ENCODE measurements at places on chromosomes 11 and 22.

GRCh38 chr11:75594211-75594610, 32.2 kb downstream of the SERPINH1 start:
- DNase-seq: no peak

DNA sequence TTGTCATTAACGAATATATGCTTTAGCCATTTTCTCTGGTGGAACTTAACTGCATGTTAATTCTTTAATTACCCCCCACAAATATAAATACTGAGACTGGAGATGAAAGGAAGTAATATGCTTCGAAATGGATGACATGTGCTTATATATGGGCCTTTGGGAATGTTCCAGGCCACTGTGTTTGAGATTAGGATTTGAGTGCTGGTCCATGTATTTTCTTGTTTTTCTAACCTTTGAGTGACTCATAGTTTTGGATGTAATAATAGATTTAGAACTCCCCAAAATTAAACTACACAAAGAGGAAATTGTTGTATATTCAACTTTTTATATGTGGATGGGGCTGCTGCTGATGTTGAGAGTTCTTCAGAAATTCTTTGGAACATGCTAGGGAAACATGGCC, 54.2 kb downstream of the EXT2 start:
- no peak for DNase-seq

GRCh38 chr11:3177931-3178330, 12.8 kb upstream of the OSBPL5 start:
- no peak for DNase-seq

GRCh38 chr22:27876684-27877083, 42.4 kb downstream of the PITPNB start:
- DNase-seq: no peak

DNA sequence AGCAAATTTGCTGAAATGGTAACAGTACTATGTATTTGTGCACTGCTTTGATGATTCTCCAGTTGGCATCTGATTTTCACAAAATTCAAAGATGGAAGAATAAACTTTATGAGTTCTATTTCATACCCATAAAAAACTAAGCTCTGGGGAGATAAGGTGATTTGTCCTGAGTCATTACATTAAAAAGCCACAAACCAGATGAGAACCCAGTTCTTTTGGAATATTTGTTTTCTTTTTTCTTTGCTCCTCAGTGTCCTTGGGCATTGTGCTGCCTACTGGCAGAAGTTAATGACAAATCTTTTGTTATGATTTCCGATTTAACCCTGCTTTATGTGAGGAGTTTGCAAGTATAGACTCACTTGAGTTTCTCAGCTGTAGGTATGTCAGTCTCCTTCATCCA, 45.4 kb upstream of the AMOTL1 start:
- DNase-seq: no peak

GRCh38 chr11:26096451-26096850, 235.5 kb upstream of the ANO3 start:
- no peak for DNase-seq

GRCh38 chr11:121420398-121420797, 31.7 kb upstream of the SORL1 start:
- no peak for DNase-seq

DNA sequence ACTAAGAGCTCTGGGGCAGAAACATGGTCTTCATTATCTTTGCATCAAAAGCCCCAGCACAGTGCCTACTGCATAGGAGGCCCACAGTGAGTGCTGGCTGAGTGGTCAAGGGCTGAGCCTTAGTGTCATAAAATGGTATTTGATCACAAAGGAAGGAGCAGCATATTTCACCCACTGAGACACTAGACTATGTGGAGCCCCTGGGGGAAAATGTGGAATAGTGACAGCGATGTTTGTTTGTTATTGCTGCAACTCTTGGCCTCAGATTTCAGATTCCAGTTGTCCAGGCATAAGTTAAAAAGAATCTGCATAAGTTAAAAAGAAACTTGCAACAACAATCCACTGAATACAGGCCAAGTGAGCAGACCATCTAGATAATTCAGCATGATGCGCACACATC, 7.0 kb downstream of the KIRREL3 start:
- no peak for DNase-seq

DNA sequence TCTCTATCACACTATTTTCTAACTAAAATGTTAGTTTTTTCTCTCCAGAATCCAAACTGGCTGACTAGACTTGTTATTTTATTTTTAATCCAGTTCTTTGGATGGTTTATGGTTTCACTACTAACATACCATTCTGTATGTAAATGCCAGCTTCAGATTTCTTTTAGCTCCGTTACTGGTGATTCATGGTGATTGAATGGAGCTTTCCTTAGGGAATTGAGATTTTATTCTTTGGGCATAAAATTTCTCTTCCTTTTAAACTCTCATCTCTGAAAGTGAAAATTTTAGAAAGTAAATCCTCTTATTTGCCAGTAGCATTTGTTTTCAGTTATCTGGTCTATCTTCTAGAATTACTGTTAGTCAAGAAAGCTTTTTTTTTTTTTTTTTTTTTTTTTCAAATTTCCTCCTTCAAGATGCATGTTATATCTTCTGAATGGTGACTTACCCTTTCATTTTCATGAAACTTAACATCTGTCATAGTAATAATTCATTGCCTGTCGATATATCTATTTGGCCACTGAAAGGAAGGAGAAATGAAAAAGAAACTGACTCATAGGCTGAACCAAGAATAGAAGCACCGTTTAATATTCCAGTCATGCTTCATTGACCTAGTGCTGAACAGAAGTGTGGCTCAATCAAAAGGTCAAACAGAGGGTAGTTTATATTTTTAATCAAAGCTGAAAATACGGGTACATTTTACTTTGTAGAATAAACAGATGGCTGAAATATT, 6.4 kb downstream of the ENDOD1 start:
- no peak for DNase-seq

- no peak for DNase-seq
Observed at GRCh38 chr11:116773203-116774097, 663 bp upstream of the BUD13 start.

DNA sequence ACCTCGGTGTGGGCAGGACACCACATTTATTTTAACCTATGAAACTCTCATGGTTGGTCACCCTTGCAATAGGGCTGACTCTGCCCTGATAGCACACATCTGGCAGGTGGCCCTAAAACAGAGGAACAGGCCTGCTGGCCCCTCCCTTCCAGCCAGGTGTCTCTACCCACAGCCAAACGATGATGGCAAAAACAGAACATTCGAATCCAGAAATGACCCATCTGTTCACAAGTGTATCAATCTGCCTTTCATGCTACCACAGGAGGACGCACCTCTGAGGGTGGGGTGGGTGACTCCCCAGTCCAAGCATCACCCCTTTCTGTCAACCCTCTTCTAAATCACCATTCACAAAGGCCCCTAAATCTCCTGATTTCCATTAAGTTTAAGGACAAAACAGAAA, 118.1 kb downstream of the ETS1 start:
- no peak for DNase-seq

GRCh38 chr11:34634694-34635062, 13.8 kb downstream of the EHF start:
- DNase-seq: no peak

GRCh38 chr22:35443338-35443737, 43.4 kb downstream of the MCM5 start:
- no peak for DNase-seq

GRCh38 chr11:17515443-17516176, 28.6 kb downstream of the USH1C start:
- DNase-seq: no peak
